ENCODE measurements at places on chromosomes 12 and 14. TPM values are rescaled to one million over a fixed set of nuclear protein-coding genes. Genes with fewer than 3 reads are reported as not detected.

FMNL3 gene
- total RNA-seq, result 3.5 TPM

A2M gene
- 3.0 TPM for total RNA-seq

RPS6KL1 gene
- 6.7 TPM for total RNA-seq

TMEM132C gene
- not detected for total RNA-seq

GEMIN2 gene
- 27.3 TPM for total RNA-seq

PABPN1 gene
- 184 TPM for total RNA-seq
